ENCODE measurements at places on chromosomes 2 and 18.

DNA sequence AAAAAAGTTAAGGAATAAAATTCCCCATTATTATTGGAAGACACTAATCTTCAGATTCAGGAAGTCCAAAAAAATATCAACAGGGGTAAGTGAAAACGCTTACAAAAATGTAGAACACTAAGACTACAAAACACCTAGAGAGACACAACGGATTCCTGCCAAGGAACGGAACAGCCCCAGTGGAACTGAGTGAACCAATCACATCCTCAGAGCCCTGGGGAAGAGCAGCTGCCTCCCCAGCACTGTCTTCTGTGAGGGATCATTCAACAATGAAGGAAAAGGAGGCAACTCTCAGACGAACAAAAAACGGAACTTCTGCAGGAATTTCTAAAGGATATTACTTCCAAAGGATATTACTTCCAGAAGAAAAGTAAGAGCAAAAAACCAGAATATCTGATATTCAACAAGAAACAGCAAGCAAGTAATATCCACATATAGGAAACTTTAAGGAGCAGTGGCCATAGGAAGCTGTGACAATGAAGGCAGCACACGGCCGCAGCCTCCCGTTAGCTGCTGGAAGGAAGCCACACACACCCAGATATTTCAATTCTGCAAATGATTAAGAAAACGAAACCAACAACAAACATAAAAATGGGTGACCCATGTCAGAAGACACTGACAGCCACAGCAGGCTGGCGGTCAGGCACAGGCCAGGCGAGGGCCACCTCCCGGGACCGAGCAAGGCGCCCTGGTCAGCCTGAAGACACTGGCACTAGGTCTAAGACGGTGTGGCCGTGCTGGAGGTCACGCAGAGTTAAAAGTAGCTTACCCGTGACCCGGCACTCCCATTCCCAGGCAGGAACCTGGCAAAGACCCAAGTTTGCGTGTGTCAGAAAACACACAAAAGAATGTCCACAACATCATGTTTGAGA, 81.8 kb downstream of the HDAC4 start:
- DNase-seq, result no peak

DNA sequence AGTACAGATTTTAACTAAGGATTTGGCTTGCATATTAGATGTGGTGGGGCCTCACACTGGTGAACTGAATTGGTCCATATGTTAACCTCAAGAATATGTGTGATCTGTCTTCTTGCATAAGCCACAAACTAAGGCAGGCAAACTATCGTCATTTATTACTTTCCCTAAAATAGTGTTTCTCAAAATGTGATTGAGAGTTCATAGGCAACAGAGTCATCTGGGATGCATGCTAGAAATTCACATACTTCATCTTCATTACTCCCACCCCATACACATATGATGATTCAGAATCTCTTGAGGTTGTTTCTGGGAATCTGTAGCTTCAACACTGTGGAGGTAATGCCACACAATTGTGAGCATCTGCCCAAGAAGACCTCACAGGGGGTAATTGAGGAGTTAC, 822.8 kb upstream of the CDH2 start:
- DNase-seq, result peak; percentile 52

DNA sequence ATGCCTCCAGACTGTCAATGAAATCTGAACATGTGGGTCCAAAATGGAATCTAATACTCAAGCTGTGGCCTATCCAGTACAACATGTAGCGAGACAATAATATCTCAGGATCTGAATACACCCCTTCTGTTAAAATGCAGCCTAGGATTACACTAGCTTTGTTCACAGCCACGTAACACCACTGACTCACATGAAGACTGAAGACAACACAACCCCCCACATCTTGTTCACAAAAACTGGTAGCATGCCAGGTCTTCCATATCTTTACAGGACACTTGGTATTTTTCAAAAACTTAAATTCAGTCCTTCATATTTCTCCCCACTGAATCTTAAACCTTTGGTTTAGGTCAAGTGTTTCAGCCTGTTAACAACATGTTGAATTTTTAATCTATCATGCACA, 84.2 kb downstream of the SLC8A1 start:
- DNase-seq, result peak; percentile 68

DNA sequence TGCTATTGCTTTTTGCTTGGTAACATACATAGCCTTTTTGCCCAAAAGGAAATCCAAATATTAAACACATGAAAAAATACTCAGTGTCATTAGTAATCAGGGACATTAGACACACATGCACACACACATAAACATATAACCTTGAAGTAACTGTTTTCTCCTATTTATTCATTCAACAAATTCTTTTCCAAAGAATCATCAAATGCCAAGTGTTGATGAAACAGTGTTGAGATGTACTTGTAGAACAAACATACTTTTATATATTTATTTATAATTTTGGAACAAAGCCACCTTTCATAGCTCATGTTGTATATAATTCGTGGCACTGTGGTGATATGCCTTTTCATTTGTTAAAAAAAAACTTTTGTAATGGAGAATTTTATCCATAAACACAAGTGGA, 81.0 kb downstream of the APLF start:
- DNase-seq, result no peak

DNA sequence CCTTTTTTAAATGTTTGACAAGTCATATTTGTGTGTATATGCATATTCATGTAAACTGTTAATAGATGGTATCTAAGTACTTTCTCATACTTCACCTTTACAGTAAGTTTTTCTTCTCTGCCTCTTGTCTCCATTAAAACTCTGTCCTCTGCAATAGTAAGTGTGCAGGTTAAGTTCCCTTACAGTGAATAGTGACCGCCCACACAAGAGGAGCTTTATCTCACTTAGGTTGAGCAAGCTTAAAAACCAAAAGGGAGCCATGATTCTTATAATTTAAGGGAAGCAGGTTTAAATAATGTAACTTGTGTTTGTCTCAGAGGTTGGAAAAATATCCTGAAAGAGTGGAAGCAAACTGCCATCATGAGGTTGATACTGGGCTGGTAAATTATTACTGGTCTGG, 61.3 kb downstream of the MRPS9 start:
- DNase-seq, result no peak

GRCh38 chr2:54716375-54716774, 7.1 kb upstream of the EML6 start:
- DNase-seq, result no peak

DNA sequence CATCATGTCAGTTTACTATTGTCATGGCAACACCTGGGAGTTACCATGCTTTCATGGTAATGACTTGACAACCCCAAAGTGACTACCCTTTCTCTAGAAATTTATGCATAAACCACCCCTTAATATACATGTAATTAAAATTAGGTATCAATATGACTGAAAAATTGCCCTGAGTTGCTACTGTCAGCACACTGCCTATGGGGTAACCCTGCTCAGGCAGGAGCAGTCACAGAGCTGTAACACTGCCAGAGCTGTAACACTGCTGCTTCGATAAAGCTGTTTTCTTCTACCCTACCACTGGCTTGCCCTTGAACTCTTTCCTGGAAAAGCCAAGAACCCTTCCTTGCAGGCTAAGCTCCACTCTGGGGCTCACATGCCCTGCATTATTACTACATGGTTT, 95.5 kb upstream of the SYT4 start:
- no peak for DNase-seq

DNA sequence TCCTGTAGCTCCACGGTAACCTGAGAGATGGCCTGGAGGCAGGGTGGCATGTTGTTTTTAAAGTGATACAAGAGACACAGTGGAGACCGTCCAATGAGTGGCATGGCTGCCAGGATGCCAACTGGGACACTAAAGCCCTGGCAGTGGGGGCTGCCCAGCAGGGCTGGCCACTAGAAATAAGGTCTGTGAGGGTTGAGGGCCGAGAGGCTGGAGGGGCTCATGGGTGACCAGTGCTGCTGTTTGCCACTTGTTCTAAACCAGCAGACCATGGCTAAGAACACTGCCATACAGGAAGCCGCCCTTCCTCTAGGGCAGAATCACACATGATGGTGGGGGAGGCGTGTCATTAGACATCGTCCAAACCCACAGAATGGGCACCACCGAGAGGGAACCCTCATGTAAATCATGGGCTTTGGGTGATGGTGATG, 71.9 kb downstream of the ALPK2 start:
- no peak for DNase-seq

DNA sequence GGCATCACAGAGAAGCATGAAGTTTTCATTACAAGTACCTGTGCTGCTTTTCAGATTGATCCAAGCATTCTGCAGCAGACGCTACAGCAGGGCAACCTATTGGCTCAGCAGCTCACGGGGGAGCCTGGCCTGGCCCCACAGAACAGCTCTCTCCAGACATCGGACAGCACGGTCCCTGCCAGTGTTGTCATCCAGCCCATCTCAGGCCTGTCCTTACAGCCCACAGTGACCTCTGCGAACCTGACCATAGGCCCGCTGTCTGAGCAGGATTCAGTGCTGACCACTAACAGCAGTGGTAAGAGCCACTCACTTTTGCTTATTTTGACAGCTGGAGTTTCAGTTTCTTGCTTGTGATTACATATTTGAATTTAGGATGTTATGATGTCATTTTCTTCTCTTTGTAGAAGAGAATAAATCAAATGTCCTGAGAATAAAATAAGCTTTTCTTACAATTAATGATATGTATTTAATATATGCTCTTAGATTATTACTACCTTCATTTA, 104.9 kb downstream of the ZNF236 start:
- DNase-seq, result no peak

DNA sequence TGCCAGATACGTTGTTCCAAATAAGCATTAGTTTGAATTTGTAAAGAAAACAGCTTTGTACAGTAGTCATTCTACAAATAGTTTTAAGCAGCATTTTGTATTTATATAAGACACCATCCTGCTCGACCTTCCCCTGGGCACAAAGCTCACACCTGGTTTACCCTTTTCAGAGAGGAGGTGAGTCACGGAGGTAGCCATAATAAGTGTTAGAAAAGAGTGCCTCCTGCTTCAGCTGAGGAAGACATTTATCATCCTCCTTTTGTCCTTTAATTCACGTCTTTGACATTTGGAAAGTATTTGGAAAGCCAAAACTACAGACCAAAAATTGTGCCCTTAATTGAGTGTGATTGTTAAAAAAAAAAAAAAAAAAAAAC, 6.8 kb downstream of the RAB12 start:
- DNase-seq, result no peak

GRCh38 chr2:204860274-204860673, 315.0 kb downstream of the PARD3B start:
- DNase-seq, result no peak

- no peak for DNase-seq
Measured at GRCh38 chr2:8633186-8633734, 48.6 kb upstream of the ID2 start.

DNA sequence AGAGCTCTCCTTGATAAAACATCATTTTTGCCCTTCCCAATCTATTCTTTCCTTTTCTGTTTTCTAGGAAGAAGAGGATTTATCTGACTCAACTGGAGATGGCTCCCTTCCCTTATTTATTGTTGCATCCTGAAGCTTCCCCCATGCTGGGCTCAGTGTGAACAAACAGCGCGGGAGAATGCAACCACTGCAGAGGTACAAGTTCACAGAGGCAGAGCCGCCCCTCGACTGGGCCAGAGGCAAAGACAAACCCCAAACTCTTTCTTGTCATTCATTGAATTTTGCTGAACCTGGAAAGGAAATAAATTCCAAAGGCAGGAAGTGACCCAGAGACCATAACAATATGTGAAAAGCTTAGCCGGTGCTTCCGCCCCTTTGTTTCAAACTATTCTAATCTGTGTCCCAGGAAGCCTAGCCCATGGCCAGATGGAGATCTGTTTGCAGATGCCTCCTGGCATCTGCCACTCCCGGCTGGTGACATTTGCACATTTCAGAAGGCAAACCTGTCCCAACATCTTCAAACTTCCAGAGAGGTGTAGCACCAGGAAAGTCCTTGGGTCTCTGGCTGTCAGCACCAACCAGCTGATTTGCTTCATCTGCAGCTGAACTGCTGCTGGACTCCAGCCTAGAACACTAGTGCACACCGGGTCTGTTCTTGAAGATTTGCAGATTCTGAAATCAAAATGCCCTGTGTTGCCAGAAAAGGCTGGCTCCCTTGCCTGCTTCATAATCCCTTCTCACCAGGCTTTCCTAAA, 79.4 kb upstream of the MAP4K3 start:
- no peak for DNase-seq

GRCh38 chr2:26274058-26274613, 29.4 kb downstream of the HADHB start:
- DNase-seq, result peak; percentile 35

GRCh38 chr2:161223139-161223732, 63.0 kb downstream of the TANK start:
- no peak for DNase-seq

- DNase-seq, result no peak
Measured at GRCh38 chr2:182207049-182207746, 219.6 kb downstream of the PDE1A start.

- no peak for DNase-seq
Measured at GRCh38 chr2:99256677-99257076, 1.2 kb upstream of the LYG2 start.

DNA sequence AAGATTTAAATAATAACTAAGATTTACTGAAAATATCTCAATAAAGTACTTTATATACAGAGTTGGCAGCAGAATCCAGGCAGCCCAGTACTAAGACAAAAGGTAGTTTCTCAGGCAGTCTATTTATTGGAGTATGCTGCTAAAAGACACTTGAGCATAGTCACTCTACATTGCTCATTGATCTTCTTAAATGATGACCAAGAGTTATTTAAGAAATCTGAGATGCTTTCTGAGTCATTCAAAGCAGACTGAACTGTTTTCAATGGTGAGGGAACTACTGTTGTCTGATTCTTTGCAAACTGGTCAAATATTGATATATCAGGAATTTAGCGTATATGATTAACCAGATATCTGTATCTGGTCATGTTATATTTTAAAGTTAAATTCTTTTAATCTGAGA, 133.6 kb downstream of the PHLPP1 start:
- DNase-seq, result no peak

DNA sequence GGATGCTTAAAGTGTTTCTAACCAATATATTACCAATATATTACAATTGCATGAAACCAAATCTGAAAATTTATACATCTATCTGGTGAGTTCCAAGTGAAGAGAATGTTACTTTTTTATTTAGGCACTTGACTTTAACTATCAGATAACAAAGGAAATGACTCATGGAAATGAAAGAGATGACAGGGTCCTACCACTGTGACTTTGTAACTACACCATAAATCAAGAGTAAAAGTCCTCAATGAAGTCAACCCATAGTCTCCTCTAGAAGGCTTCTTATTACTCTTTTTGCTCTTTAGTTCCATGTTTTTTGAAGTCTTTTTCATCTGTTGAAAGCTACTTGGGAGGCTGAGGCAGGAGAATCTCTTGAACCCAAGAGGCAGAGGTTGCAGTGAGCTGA, 545.0 kb upstream of the PIK3C3 start:
- DNase-seq, result no peak

- DNase-seq, result no peak
Measured at GRCh38 chr18:73975266-73975665, 172.4 kb downstream of the FBXO15 start.

DNA sequence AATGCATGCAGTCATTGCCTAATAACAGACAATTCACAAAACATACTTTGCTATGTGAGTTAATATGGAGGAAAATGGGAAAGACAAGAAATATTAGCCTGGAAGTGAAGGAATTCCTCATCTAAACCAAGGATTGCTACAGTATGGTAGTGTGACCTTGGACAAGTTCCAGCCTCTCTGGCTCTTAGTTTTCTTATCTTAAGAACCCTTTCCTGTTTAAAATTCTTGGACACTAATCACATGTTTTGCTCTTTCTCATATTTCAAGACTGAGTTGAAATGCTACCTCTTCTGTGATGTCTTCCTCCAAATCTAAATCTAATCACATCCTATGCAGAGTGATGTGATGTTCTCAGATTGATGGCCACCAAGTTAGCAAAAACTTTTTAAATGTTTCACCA, 20.8 kb upstream of the ADAM23 start:
- DNase-seq, result no peak

Measured in fibroblast of skin of left quadriceps (primary cell).